ENCODE measurements at places on chromosomes 12 and 14. TPM values are rescaled to one million over a fixed set of nuclear protein-coding genes. Genes with fewer than 3 reads are reported as not detected.

Gene CD69
- 0.24 TPM for total RNA-seq

Gene NPAS3
- total RNA-seq, result 4.9 TPM

Gene DPY19L2
- 67.7 TPM for total RNA-seq

Gene ORAI1
- 8.0 TPM for total RNA-seq

Gene DPPA3
- total RNA-seq, result not detected

Gene TSPAN19
- total RNA-seq, result not detected

Gene SERPINA1
- 6.0 TPM for total RNA-seq

Gene SLC25A47
- total RNA-seq, result not detected

Gene GALC
- total RNA-seq, result 13.9 TPM

Gene ZNF641
- 15.3 TPM for total RNA-seq

Gene TFCP2
- 20.2 TPM for total RNA-seq

DNA sequence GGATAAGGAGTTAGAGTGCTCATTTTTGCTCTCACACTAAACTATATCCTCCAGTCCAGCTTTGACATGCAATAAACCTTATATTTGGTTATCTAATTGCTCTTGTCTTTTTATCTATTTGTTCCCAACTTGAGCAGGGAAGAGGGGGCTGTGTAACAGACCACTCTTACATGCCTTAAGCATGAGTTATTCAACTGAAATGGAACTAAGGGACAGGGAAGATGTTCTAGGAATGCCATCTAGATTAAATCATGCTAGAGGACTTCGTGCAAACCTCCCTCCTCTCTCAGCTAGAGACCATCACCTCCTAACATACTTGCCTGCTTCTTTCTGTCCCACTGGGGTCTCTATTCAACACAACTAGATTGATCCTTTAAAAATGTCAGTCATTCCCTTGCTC lies 20.6 kb downstream of the SPX start:
- DNase-seq, result no peak

- no peak for DNase-seq
Observed at GRCh38 chr14:100439781-100440180, 116.6 kb downstream of the SLC25A47 start.

GRCh38 chr12:122336015-122336946 lies 70.0 kb upstream of the VPS33A start:
- no peak for DNase-seq

- no peak for DNase-seq
Observed at GRCh38 chr12:46452061-46452615, 79.6 kb upstream of the SLC38A2 start.

DNA sequence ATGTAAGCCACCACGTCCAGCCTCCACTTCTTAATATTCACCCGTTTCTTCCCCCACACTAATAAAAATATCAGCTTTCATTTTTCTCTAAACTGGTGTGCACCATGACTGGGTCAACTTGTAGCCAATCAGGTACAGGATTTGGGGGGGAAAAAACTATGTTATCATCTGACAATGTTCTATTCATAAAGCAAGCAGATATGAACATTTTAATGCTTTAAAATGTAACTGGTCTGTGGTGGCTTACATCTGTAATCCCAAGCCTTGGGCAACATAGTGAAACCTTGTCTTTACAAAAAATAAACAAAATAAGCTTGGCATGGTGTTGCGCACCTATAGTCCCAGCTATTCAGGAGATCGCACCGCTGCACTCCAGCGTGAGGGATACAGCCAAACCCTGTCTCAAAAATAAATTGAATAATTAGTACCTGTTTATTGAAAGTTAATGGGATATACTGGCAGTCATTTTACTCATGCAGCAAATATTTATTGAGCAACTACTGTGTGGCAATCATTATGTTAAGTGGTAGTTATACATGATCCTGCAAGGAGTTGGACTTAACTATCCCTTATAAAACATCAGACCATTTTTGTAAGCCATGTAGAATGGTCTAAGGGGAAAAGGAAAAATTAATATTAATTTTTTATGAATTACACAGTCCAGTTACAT lies 15.3 kb upstream of the ITPR2 start:
- DNase-seq, result no peak

DNA sequence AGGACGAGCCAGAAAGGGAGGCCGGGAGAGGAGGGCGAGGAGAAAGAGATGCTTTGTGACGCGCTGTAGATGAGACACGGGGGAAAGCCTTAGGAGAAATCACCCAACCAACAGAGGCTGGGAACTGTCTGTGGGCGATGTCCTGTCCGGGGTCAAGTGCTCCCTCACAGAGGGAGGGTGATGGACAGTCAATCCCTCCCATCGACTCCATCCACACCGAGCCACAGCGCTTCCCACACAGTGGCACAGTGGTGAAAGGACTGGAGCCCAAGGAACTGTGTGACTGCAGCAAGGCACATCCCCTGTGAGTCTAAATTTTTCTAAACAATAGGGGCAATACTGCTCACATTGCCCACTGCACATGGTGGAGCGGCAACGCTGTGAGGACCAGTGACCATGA lies 89.1 kb downstream of the TTC7B start:
- no peak for DNase-seq

GRCh38 chr12:21336656-21337055 lies 1.9 kb upstream of the SLCO1A2 start:
- DNase-seq, result no peak

DNA sequence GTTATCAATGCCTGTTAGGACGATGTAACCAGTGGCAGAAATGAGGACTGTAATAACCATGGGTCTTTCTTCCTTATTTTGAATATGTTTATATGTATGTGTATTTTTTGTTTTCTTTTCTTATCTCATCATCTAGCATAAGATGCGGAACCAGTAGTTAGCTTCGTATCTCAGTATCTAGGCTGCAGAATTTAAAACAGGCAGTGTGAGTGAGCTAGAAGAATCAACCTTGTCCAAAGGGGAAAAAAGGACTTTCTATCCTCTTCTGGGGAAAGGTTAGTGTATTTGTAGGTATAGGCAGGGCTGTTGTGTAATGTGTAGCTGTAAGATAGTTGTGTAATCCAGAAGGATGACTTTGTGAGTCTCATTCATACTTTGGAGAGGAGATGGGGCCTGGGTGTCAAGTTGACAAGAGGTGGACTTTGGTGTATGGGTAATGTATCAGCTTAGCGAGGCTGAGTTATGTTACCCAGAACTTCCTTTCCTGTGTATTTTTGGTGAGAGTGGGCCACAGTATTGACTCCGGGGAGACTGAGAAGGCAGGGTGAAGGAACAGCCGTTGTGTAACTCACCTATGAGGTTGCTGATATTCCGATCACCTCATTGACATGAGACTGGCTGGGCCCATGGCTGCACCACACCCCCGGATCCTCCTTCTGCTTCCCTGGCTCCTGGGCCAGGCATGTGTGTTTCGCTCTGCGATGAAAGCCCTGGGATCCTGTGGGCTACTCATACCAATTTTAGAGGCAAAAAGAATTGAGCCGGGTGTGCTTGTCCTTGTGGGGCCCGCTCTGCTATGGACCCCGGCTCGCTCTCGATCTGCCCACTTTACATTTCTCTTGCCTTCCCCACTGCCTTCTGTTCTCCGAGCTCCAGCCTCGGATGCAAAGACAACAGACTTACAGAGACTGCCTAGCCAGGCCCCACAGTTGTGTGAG lies 24.3 kb downstream of the DLK1 start:
- DNase-seq, result no peak

- no peak for DNase-seq
Observed at GRCh38 chr12:125038976-125039625, 26.1 kb upstream of the AACS start.

DNA sequence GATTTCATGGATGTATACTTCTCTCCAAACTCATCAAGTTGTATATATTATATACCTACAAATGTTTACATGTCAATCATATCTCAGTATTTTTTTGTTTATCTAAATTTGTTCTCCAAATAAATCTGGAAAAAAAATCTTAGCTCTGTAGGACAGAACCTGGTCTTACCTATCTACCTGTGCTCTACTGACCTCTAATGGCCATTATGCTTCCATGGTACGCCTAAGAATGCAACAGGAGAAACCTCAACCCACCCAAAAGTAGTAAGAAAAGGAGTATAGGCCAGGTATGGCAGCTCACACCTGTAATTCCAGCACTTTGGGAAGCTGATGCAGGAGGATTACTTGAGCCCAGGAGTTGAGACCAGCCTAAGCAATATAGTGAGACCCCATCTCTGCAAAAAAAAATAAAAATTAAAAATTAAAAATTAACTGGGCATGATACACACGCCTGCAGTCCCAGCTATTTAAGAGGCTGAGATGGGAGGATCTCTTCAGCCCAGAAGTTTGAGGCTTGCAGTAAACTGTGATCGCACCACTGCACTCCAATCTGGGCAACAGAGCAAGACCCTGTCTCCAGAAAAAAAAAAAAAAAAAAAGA lies 8.7 kb downstream of the OR11H4 start:
- no peak for DNase-seq

DNA sequence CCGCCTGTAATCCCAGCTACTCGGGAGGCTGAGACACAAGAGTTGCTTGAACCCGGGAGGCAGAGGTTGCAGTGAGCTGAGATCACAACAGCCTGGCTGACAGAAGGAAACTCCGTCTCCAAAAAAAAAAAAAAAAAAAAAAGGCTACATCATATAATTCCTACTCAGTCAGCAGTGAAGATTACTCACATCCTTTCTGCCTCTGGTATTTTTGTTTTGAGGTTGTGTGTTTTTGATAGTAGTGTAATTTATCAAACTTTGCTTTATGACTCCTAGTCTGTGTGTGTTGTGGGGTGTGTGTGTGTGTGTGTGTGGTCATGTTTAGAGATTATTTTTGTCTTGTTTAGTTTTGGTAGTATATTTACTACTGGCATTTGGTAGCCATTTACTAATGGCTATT lies 29.8 kb upstream of the DLGAP5 start:
- DNase-seq, result no peak

DNA sequence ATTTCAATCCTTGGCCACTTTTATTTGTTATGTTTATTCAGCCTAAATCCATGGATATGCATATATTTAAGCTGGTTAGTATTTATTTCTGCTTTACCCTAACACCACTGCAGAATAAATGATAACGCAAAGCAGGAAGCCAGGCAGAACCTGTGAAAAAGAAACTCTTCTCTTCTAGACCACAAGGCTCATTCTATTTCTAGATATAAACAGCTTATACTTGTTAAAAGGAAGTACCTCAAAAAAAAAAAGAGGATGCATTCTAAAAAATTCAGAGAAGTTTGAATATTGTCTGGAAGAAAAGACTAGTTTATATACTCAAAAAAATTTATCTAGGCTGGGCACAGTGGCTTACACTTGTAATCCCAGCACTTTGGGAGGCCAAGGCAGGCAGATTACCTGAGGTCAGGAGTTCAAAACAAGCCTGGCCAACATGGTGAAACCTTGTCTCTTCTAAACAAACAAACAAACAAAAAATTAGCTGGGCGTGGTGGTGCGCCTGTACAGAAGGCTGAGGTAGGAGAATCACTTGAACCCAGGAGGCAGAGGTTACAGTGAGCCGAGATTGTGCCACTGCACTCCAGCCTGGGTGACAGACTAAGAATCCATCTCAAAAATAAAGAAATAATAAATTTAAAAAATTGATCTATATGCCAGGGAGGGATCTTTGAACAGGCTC lies 55.8 kb downstream of the GALNT4 start:
- no peak for DNase-seq

GRCh38 chr14:66496188-66496807 lies 10.1 kb downstream of the CCDC196 start:
- no peak for DNase-seq
